ENCODE measurements at places on chromosomes 11 and 22.

DNA sequence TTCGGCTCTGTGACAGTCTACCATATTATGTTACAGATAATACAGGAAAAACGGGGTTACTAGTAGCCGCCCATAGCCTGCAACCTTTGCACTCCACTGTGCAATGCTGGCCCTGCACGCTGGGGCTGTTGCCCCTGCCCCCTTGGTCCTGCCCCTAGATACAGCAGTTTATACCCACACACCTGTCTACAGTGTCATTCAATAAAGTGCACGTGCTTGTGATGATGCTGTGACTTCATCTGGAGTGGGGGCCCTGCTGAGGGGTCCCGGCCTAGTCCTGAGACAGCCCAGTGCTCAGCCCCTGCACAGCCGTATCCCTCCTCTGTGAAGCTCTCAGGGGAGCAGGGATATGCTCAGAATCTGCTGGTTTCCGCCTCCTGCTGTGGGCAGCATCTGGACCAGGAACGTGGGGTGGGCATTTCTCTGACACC is 1.2 kb downstream of the IFITM1 start:
- peak; percentile 71 for DNase-seq

- peak; percentile 89 for DNase-seq
Measured at GRCh38 chr11:34650528-34650927, 29.6 kb downstream of the EHF start.

DNA sequence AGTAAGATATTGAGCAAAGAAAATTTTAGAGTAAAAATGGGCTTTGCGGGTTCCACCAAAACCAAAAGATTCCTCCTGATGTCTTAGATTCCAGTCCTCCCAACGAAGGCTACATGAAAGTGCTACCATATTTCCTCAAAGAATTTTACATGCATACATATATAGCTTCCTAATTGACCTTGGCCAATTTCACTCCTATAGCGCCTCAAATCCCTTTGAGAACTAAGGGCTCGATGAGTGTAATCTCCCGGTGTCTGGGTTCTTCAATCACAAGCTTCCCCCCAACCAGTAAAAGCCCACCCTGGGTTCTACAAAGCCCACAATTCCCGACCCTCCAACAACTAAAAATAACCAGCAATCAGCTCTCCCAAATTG is 1.2 kb downstream of the SIK3 start:
- DNase-seq: no peak

DNA sequence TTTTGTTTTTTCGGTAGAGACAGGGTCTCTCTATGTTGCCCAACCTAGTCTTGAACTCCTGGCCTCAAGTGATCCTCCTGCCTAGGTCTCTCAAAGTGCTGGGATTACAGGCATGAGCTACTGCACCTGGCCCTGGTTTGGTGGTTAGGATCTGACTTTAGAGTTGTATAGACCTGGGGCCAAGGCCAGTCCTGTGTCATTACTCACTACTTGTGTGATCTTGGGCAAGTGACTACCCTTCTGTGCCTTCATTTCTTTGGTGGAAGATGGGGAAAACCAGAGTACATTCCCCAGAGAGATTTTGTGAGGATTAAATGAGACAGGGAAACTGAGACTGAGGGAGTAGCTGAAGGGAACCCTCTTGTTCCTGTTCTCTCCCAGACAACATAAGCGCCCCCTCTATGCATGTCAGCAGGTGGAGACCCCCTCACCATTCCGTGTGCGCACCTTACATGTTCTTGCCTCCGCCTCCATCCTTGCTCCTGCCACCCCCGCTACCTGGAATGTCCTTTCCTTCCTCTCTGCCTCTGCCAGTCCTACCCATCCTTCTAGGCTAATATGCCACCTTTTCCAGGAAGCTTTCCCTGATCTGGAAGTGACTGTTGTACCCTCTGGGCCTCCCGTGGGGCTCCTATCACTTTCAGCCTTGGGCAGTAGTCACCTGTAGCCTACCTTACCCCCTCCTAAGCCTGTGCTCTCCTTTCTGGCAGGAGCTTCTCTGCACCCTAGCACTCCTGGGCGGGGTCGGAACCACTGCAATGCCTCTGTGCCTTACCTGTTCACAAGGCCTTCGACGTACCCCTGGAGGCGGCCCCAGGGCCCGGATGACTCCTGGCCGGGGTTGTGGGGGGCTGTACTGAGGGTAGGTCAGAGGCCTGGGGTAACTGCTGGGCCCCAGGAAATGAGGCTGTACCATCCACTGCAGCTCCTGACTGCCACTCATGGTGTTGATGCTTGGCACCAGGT is 3.9 kb downstream of the FOSL1 start:
- DNase-seq: no peak

DNA sequence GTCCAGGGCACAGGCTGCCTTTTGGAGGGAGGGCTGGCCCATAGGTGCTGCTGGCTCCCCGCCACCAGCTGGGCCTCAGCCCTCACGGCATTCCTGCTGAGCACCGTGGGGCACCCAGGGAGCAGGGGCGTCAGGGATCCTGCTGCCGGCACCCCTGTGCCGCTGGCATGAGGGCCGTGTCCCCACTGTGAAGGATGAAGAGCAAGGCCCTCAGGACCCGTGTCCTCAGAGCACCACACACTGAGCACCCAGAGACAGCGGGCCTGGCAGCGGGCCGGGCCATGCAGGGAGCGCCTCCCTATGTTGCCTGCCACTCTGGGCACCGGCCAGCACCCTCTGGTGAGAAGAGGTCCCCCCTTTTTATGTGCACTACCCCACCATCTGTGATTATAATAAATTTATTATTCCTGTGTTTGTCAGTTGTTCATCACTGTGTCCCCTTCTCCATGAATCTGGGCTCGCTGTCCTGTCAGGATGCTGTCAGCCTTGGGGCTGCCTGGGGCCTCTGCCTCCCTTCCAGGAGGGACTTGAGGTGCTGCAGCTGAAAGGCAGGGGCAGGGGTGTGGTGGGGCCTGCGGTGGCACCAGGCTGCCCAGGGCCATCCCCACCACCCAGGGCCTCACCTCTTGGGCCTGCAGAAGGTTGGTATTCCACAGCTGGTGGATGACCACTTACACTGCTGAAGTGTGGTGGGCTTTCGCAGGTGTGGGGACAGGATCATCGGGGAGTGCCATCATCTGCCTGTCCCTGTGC is 80.0 kb downstream of the MED15 start:
- no peak for DNase-seq

DNA sequence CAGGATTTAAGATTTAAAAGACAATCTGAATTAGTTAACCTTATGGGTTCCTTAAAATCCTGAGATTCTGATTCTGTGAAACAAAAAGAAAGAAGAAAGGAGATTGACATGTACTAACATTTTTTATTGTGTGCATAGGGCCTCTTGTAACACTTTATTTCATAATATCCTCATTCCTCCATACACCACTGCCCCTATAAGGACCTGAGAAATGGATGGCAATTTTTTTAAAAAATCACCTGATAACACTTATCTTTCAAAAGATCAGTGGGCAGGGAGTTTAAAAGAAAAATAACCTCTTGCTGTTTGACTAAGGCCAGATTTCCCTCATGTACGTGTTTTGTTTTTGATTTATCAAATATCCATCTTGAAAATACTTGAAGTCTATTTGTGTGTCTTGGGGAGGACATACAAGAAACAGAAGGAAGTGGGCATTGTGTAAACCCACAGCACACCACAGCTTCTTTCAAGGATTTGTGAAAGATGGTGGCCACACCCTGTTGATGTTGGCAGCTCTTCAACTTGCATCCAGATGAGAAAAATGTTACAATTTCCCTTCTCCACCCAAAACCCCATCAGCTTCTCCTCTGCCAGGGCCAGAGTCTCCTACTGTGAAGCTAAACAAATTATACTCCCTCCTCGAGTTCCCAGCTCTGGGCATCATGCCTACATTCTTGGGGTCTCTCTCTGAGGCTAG is 35.0 kb upstream of the MPEG1 start:
- no peak for DNase-seq

GRCh38 chr11:12019866-12020416 is 11.5 kb upstream of the DKK3 start:
- no peak for DNase-seq

GRCh38 chr11:15849257-15849656 is 507.1 kb downstream of the SOX6 start:
- no peak for DNase-seq

DNA sequence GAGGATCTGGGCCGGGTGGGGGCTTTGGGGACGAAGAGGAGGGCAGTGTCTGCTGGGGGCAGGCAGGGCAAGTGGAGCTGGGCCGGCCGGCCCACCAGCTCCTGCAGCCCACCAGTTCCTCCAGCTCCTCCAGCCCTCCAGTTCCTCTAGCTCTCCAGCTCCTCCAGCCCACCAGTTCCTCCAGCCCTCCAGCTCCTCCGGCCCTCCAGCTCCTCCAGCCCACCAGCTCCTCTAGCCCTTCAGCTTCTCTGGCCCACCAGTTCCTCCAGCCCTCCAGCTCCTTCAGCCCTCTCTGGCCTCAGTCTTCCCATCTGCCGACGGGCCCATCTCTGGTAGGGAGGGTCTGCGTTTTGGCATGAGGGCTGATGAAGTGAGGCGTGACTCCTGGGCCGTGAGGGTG is 9.2 kb upstream of the CCDC188 start:
- no peak for DNase-seq

DNA sequence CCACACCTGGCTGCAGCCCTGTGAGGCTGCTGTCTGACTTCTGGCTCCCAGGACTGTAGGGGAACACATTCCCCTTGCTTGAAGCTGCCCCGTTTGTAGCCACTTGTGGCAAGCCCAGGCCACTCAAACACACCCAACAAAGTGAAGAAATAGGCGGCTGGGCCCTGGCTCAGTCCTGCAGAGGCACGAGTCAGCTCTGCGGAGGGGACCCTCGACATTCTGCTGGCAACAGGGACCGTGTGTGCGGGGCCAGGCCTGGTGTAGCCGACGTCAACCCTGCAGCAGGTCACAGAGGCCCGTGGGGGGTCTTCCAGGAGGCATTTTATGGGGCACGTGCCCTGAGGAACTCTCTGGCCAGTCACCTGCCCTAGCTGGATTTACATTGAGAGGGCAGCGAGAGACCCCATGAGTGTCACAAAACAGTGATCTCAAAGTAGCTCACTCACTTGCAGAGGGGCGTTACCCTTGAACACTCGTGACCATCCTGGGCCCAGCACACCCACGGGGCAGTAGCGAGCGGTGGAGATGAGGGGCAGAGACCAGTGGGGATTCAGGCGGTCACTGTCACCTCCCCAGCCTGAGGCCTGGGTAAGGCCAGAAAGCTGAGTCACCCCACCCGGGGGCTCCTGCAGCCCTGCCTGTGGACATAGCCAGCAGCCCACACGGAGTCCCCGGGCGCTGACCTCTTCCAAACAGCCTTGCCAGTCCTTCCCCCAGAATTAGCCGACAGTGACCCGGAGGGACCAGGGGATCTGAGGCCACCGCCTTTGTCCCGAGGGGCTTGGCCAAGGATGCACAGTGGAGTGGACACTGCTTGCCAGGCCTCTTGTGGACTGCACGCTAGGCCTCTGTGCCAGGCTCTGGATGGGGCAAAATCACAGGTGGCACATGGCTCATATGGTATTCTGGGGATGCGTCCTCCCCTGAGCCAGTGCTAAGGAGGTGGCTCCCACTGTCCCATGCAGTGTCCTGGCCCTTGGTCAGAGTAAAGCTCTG is 139.5 kb downstream of the CTTN start:
- no peak for DNase-seq

DNA sequence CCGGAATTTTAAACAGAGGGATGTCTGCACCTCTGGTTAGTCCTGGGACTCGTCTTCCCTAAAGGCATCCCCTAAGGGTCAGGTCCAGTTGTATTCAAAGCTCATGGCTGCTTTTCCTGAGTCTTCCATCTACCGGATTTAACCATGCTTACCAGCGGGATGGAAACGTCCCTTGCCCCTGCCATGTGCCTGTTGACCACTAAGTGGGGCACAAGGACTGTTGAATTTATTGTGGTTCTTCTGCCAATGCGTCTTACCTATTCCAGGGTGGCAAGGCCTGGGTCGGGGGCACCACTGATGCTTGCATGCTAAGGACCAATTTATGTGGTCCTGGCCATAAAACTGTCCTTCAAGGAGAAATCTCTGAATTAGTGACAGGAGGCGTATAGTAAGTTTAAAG is 25.6 kb downstream of the ANKRD42 start:
- no peak for DNase-seq
